ENCODE measurements at places on chromosomes 16 and 17. TPM values are rescaled to one million over a fixed set of nuclear protein-coding genes. Genes with fewer than 3 reads are reported as not detected.

Gene TTLL6
- 0.52 TPM for polyA plus RNA-seq

Gene CA10
- polyA plus RNA-seq: 12.4 TPM

Gene ALDOC
- 29.6 TPM for polyA plus RNA-seq

Gene BAIAP3
- polyA plus RNA-seq: 7.8 TPM

DNA sequence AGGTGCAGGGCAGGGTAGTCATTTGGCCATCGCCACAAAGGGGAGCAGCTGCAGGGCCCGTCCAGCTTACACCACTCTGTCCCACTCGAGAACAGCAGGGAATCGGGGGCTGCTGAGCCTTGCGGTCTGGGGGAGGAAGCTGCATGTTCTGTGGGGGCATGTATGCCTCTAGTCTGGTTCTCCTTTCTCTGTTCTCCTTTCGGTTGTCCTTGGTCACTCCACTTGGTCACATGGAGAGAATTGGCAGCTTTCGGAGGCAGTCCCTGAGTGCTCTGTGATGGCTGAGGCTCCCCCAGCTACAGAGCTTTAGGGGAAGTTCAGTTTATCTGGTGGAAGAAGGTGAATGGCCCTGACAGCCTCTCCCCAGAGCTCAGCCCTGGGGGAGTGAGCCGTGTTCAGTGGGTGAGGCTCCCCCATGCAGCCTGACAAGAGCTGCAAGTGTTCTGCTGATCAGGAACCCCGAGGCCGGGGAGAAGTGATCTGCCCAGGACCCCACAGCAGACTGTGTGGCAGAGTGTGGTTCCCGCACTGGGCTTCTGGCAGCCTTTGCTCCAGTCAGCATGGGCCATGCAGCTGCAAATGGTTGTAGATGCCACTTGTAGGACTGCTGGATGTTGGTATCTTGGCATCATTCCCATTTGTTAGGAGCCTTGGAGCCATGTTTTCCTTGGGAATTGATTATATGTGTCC, 22.3 kb upstream of the SMPD3 start:
- no peak for DNase-seq

- DNase-seq: no peak
Measured at GRCh38 chr16:47358816-47359215, 102.0 kb downstream of the ITFG1 start.

DNA sequence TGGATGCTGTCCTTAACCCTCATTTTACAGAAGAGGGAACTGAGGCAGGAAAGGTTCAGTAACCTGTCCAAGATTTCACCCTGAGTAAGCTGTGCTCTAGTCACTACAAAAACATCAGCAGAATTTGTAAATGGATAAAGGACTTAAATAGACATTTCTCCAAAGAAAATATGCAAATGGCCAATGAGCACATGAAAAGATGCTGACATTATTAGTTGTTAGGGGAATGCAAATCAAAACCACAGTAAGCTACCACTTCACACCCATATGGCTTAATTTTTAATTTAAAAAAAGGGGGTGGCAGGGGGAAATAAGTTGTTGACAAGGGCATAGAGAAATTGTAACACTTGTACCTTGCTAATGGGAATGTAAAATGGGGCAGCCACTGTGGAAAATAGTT, 51.4 kb downstream of the C17orf67 start:
- DNase-seq: no peak

- no peak for DNase-seq
Measured at GRCh38 chr17:27247071-27247957, 46.6 kb upstream of the WSB1 start.

DNA sequence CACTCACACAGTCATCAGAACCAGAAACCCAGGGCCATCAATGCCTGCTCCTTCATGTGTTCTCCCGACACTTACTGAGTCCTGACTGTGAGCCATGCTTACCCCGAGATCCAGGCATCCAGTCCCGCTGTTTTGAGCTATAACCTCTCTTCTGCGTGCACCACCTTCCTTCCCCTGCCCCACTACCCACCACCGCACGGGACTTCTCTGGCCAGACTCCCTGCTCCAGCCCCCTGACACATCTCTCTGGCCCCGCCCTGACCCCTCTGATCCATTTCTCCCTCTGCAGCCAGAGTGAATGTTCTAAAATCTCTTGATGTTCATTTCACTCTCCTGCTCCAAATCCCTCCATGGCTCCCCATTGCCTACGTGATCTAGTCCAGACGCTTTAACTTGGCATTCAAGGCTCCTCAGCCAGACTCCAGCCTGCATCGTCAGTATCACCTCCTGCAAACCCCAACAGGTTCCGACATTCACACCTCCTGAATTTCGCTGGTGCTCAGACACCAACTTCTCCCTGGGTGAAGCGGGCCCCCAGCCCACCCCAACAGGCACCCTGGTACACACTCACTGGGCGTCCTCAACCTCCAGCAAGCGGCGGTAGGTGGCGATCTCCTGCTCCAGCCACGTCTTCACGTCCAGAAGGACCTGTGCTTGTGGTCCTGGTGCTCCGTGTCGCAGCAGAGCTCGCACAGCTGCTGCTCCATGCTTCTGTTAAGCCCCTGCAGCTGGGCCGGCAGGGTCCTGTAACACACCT, 3.1 kb upstream of the KRT17 start:
- DNase-seq: no peak

GRCh38 chr17:19448341-19449268, 37.6 kb downstream of the RNF112 start:
- peak; percentile 94 for DNase-seq

DNA sequence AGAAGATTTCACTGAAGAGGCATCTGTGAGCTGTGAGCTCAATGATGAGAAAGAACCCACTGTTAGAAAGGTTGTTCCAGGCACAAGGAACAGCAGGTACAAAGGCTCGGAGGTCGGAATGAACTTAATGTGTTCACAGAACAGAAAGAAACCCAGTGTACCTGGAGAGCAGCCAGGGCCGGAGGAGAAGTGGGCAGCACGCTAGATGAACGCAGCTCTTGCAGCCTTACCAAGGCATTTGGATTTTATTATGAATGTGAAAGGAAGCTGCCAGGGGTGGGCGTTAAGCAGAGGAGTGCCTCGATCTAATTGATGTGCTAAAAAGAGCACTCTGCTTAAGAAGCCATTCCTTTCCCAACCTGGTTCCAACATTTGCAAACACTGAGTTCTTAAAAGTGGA, 19.0 kb downstream of the EEF2K start:
- DNase-seq: no peak

GRCh38 chr16:81061307-81061640, 15.8 kb downstream of the C16orf46 start:
- DNase-seq: no peak

DNA sequence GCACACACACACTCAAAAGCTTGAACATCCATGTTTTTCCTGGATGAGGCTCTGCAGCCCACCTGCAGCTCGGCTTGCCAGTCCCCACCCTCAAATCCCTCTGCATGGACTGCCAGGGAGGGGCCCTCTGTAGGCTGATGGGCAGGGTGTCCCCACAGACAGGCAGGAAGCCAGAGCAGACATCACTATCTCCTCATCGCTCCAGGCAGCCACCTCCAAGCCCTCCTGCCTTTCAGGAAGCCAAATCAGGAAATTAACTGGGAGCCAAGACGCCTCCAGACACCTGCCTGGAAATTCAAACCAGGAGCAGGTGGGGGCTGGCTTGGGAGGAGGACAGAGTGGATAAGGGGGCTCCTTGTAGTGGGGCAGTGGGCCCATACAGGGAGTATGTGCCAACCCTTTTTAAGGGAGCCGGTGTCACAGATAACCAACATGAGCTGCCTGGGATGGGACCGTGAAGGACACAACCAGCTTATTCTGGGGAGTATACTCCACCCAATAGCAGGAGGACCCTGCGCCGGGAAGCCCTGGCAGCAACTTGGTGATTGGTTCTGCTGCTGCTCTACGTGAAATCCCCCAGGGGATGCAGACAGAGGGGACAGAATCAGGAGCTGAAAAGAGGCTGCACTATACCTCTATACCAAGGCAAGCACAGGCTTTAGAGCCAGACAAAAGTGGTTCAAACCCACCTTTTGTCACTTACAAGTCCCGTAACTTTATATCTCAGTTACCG, 139.1 kb downstream of the CCT6B start:
- no peak for DNase-seq

- no peak for DNase-seq
Measured at GRCh38 chr16:12145918-12146317, 169.4 kb downstream of the SNX29 start.

- DNase-seq: no peak
Measured at GRCh38 chr16:3094289-3095027, 4.6 kb downstream of the ZSCAN10 start.

DNA sequence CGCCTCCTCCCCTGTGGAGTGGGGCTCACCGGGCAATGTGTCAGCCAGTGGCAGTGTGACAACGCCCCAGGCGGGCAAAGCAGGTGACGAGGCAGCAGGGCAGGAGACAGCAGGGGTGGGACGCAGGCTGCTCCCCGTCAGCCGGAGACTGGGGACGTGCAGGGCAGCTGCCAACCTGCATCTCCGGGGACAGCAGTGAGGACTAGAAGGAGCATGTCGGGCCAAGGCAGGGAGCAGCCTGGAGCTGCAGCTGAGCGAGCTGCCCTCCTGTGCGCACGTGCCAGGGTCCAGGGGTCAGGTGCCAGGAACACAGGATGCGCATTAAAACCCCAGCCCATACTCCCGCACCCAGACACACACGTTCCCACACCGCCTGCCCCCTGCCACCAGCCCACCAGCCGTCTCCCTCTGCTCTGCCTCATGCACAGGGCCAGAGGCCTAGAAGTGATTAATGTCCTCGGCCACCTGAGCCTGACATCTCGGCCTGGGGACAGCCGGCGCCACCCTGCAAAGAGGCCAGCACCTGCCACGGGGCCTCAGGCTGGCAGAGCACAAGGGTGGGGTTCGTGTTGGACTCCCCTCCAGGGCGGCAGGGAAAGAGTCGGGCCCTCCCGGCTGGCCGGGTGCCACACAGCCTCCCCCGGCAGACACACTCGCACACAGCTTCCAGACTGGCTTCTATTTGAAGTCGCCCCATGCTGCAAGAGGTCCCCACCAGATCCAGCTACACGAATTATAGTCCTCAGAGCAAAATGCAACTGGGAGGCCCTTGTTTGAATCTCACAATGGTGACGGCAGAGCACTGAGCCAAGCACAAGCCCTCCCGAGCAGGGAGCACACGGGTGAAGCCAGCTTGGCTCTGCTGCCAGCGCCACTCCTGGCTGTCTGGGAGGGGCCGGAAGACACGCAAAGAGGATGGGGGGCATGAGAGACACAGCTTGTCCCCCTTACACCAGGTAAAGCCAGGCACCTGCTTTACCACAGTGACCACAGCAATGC, 90.4 kb downstream of the RBFOX3 start:
- DNase-seq: no peak

DNA sequence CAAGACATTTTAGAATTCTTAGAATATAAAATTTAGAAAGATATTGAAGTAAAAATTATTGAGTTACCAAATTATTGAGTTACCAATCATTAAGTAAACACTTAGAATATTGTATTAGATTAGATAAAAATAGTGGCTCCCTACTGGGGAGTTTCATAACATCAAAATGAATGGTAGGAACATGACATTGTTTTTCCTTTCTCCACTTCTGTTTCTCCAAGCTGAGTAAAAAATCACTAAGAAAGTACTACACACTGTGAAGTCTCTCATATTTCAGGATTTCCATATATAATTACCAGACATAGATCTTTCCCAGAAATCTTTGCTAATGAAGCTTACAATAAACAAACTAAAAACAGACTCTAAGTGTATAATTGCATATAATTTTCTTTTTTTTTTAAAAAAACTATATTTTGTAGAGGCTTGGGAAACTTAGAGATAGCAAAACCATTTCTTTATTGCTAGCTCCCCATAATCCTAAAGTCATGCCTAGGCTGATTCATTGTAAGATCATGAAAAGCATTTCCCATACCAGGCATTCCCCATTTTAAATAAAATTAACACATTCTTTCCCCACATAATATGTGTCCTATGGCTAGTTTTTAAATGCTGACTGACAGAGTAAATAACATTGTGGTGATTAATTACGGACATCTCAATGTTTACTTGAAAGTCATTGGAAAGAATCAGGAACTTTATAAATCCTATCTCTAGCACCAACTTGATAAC, 1408.7 kb upstream of the GOT2 start:
- DNase-seq: no peak

DNA sequence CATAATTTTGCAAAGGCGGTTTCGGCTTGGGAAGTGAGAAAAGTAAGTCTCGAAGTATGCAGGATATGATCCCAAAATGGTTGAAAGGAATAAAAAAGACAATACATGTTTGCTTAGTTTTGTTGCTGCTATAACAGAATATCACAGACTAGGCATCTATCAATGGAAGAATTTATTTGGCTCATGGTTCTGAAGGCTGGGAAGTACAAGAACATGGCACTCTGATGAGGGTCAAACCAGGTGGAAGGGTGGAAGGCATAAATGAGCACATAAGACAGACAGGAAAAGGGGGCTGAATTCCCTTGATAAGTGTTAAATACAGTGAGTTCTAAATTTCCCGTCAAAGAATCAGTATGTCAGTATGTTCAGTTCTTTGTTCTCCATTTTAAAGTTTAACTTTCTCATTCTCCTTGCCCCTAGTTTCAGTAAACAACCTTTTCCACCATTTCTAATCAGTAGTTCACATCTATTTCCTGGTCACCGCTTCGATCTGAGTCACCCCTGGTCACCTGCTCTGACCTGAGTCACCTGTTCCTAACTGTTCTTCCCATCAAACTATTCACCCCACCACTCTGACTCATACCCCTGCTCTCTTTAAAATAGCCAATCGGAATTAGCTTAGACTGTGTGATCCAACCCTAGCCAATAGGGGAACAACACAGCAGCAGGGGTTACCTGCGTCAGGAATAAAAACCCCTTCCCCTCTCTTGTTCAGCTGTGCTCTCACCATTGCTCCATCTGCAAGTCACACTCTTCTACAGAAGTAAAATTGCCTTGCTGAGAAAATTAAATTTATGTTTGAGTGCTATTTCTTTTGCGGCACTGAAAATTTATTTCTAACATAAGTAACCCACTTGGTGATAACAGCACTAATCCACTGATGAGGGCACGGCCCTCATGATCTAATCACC, 240.8 kb downstream of the STX8 start:
- no peak for DNase-seq

GRCh38 chr16:67708368-67708771, 10.7 kb downstream of the GFOD2 start:
- DNase-seq: no peak

- DNase-seq: no peak
Measured at GRCh38 chr16:20099375-20099774, 25.7 kb upstream of the GPR139 start.

GRCh38 chr16:74449470-74449869, 28.2 kb upstream of the CLEC18B start:
- no peak for DNase-seq

GRCh38 chr16:68374961-68375660, 64.3 kb downstream of the PRMT7 start:
- no peak for DNase-seq
